ENCODE measurements at places on chromosomes 7 and 10.

DNA sequence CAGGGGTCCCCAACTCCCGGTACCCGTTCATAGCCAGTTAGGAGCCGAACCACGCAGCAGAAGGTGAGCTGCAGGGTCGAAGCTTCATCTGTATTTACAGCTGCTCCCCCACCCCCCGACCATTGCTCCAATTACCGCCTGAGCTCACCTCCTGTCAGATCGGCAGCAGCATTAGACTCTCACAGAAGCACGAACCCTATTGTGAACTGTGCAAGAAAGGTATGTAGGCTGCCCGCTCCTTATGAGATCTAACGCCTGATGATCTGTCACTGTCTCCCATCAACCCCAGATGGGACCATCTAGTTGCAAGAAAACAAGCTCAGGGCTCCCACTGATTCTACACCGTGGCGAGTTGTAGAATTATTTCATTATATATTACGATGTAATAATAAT is 14.6 kb upstream of the AZGP1 start:
- no peak for DNase-seq

GRCh38 chr7:135326636-135327280 is 93.1 kb downstream of the STRA8 start:
- DNase-seq, result no peak

- no peak for DNase-seq
Measured at GRCh38 chr7:34844936-34845665, 187.1 kb downstream of the NPSR1 start.

- no peak for DNase-seq
Measured at GRCh38 chr10:69730251-69731156, 71.2 kb upstream of the COL13A1 start.

GRCh38 chr7:138429577-138430250 is 30.3 kb upstream of the TRIM24 start:
- no peak for DNase-seq

All from SHP77 (cell line).